ENCODE measurements at places on chromosomes 2 and 18. TPM values are rescaled to one million over a fixed set of nuclear protein-coding genes. Genes with fewer than 3 reads are reported as not detected.

GRCh38 chr2:85887566-85888019, 1.2 kb downstream of the ST3GAL5 start:
- no peak for DNase-seq

GRCh38 chr2:162795312-162795711, 43.3 kb downstream of the KCNH7 start:
- DNase-seq: peak; percentile 7

- no peak for DNase-seq
These were observed 352.6 kb upstream of the MYT1L start for GRCh38 chr2:2683606-2684224.

DNA sequence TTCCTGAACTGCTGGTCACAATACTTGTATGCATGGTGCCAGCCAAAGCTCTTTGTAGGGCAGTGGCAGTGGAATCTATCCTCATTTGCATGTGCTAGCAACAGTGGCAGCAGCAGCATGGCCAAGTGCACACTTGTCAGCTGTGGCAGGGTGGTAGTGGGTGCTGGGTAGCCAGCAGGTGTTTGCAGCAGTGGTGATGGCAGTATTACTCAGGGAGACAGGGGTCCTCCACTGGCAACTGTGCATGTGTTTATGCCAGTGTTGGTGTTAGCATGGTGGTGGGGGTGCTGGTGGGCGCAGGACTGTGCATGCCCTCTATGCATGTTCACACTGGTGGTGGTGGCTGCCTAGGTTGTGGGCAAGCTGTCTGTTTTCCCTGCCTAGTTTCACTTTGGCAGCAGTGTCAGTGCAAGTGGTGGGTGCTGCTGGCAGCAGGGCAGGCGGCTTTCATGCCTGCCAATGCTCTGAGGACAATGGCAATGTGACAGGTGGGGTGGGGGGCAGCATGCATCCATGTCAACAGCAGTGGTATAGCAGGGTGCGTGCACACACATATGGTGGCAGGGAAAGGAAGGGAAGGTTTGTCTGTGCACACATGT, 41.2 kb downstream of the GALNT13 start:
- no peak for DNase-seq

DNA sequence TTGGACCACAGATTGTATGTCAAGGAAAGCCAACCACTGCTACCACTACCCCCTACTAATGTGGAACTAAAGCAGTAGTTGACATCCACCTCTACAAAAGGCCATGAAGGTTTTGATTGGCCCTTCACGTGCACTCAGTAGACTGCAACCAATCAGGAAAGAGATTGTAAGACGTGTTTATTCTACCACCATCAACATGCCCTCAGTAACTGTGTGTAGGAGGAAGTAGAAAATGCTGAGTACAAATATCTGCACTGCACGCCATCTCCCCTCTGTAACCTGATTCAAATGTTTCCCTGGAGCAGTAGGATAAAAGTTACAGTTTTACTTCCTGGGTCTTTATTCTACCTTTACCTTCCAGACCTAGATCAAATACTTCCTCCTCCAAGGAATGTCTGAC, 2.9 kb upstream of the CASP10 start:
- peak; percentile 17 for DNase-seq

DNA sequence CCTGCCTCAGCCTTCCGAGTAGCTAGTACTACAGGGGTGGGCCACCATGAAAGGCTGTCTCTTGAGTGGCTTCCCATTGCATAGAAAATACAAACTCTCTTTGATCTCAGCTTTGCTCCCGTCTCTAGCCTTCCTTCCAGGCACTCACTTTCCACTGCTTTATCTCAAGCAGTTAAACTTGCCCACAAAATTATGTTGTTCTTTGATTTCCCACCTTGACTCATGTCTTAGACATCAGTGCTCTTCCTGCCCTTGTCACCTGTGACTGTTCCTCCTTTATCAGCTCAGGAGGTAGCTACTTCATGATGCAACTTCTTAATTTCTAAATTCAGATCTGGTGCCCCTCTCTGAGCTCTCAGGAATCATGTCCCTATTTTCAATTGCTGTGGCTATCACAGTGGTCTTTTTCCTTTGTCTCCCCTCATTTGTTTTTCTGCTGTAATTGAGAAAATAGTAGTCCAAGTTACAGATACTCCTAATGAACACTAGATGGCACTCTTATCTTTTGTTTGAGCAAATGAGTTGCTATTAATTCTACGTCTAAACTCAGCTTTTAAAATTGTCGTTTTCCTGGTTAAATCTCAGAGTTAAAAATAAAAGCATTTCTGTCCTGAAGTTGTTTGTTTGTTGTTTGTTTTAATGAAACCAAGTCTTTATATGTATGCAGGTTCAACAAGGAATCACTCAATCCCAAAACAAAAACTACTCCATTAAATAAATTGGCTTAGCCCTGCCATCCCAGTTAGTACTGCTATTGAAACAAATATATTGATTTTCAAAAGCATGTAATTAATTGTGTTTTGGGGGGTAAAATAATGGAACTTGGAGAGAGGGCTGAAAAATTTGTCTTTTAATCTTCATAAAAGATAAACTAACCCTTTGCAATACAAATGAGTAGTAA, 46.9 kb upstream of the GREB1L start:
- DNase-seq: no peak

DNA sequence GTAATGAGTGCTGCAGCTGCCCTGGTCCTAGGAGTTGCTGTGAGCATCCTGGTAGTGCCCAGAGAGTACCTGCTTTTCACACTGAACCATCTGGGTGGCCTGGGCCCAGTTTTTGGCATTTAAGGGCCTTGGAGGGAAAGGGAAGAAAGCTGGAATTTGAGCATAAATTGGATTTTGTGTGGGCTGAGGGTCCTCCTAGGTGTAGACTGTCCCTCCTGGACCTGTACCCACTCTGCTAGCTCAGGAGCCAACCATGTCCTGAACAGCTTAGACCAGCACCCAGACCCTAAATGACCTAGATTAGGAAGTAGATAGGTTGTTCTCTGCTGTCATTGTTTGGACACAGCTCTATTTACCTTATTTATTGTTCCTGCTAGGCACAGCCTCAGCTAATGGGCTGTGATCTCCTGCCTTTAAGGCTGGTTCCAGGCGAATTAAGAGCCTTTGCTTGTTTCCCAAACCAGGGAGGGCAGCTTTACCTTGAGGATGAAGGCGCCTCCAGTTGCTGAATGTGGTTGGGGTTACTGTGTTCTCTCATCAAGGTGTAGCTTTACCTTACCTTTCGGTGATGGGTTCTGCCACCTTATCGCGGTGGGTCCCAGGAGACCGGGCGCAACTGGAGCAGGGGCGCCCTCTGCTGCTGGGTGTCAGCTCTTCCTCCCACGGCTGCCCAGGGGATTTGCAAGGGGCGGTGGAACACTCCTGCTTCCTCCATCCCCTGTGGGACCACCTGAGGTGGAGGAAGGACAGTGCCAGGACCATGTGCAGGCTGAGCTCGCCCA, 34.4 kb downstream of the ITGA6 start:
- peak; percentile 90 for DNase-seq

GRCh38 chr2:43131051-43131889, 95.1 kb downstream of the ZFP36L2 start:
- peak; percentile 84 for DNase-seq

- no peak for DNase-seq
These were observed 34.5 kb downstream of the ARL4C start for GRCh38 chr2:234462218-234462992.

GRCh38 chr18:65523461-65523860, 227.4 kb upstream of the CDH7 start:
- DNase-seq: no peak

- no peak for DNase-seq
These were observed 117.6 kb downstream of the TWIST2 start for GRCh38 chr2:238965371-238966071.

GRCh38 chr2:176181551-176181950, 6.9 kb upstream of the HOXD1 start:
- no peak for DNase-seq

GRCh38 chr18:76741346-76741745, 81.0 kb upstream of the ZNF236 start:
- no peak for DNase-seq

DNA sequence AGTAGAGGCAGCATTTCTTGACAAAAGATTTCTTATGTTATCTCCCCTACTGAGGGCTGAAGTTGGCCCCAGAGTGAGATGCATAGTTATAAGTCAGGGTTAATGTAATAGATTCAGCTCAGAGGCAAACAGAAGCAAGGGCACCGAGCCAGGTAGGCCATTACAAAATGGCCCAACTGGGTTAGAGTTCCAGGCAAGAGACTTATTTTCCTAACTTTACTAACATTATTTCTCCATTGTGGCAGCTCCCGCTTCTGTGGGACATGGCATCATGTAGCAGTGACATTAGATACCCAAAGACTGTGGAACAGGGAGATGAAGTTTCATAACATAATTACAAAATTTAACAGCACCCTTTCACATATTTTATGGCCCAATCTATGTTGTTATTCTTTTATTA, 27.1 kb downstream of the TSPYL6 start:
- no peak for DNase-seq

GRCh38 chr2:109685453-109685852, 71.3 kb downstream of the SOWAHC start:
- DNase-seq: no peak

GRCh38 chr2:32358111-32358482, 1.3 kb downstream of the BIRC6 start:
- DNase-seq: peak; percentile 14

GRCh38 chr2:195562570-195563566, 94.2 kb upstream of the SLC39A10 start:
- DNase-seq: no peak

SERPINB11 gene
- not detected for total RNA-seq

IL36G gene
- not detected for total RNA-seq

C2orf49 gene
- 19.0 TPM for total RNA-seq

MYOM1 gene
- 20.4 TPM for total RNA-seq

PLGLB1 gene
- total RNA-seq: not detected

CRYBA2 gene
- total RNA-seq: not detected
